ENCODE measurements at places on chromosomes 6 and 20.

DNA sequence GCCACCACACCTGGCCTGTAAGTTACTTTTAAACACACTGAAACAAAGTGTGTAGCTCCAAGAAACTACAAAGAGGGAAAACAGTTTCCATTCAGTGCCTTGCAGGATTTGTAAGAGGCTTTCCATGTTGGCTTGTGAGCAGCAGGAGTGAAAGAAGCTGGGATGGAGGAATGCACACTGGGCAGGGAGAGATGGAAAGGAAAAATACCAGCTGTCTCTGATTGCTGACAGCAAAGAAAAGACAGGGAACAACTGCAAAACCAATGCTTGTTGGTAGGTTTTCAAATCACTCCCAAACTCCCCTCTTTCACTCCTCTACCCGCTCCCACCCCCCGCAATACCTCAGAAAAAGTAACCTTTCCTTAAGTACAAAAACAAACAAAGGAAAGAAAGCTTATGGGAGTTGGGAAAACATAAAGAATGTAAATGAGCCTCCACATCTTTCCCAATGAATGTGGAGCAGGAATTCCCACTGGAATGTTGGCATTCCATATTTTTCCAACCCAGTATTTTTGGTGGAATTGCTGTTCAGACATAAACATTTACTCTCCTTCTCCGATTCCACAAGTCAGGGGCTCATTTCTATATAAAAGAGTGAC, 166.1 kb downstream of the THBS2 start:
- DNase-seq: no peak

DNA sequence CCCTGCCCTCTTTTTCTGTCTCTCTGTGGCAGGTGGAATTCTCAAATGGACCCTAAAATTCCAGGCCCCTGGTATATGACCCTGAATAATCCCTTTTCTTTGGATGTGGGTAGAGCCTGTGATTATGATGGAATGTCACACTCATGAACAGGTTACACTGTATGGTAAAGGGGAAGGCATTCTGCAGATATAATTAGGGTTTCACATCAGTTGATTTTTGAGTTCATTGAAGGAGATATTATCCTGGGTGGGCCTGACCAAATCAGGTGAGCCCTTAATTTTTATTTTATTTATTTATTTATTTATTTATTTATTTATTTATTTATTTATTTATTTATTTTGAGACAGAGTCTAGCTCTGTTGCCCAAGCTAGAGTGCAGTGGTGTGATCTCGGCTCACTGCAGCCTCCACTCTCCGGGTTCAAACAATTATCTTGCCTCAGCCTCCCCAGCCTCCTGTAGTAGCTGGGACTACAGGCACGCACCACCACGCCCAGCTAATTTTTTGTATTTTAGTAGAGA, 13.7 kb upstream of the STMND1 start:
- no peak for DNase-seq

GRCh38 chr6:19905584-19905983, 68.4 kb downstream of the ID4 start:
- DNase-seq: no peak

- DNase-seq: no peak
Observed at GRCh38 chr20:15789079-15789478, 784.2 kb downstream of the KIF16B start.

DNA sequence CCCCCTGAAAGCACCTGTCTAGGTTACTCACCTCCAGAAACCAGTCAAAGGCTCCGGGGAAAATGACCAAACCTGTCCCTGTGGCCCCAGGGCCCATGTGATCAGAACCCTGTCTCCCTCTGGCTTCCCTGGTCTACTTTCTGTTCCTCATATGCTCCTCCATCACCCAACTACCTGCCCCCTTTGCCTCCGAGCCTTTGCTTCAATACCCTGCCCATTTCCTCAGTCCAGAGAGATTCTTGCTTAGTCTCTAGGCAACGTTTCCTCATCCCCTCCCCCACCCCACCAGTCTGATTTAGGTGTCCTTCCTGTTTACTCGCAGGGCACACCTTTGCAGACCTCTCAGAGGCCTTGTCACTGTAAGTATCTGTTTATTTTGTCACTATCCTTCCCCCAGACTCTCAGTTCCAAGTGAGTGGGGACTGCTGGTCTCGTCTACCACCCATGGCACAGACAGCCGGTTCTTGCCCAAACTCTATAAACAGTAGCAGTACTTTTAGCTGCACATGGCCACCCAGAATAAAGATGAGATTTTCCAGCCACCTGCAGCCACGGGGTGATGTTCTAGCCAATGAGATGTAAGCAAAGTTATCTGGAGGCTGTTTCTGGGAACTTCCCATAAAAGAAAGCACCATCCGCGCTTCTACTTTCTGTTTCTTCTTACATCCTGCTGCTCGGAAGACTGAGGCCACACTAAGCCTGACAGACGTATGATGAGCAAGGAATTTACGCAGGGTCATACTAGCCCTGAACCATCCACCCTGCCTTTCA, 13.3 kb downstream of the ELOVL5 start:
- DNase-seq: peak; percentile 89

DNA sequence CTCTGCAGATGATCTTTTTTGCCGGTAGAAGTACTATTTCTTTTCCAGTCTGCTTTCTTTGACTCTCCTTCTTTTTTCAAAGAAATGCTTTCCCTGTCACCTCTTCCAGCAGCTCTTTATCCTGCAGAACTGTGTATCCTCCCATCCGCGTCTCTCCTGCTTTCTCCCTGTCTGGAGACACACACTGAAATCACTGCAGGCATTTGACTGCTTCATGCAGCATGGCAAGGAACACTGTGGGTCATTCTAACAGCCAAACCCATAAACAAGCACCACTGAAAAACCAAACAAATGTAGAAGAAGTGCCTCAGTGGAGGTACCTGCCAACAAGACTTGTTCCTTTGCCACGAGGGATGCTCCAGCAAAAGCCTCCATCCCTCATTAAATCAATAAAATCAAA, 403.7 kb upstream of the CITED2 start:
- no peak for DNase-seq
